Stimulated activated CD4-positive, alpha-beta T cell treated with anti-CD3 and anti-CD28 coated beads, Interleukin-12 subunit alpha, Interleukin-12 subunit beta, amount 100 ng/mL, for 4 hours (primary cell): ENCODE measurements at places on chromosomes 11 and 22.

DNA sequence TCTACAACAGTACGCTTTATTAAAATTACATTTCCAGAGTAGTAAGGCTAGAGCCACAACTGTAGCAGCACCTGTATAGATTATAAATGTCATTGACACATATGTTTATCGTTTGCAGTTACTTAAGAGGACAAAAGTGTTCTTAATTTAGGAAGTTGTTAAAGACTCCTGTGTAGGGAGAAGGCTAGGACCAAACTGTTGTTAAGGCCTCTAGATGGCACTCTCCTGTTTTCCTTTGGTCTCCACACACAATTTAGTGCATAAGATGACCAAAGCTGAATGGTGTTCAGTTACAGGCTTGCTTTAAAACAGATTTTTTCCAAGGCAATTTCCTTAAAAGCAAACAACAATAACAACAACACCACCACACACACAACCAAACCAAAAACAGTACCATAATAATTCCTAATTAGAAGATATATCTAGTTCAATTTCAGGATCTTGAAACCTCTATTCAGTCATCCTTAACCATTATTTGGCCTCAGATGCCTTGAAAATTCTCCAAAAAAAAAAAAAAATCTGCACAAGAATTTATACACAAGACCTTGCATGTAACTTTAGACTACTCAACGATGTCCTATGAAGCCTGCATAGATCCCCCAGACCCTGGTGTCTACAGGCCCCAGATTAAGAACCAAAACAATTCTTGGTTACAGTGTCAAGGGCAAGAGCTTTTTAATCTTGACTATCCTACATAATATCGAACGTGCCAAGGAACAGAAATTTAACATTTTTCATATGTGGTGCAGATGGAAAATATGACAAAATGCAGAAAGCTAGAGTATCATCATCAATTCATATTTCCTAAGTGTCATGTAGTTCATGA is 42.6 kb upstream of the APOA1 start:
- no peak for DNase-seq

DNA sequence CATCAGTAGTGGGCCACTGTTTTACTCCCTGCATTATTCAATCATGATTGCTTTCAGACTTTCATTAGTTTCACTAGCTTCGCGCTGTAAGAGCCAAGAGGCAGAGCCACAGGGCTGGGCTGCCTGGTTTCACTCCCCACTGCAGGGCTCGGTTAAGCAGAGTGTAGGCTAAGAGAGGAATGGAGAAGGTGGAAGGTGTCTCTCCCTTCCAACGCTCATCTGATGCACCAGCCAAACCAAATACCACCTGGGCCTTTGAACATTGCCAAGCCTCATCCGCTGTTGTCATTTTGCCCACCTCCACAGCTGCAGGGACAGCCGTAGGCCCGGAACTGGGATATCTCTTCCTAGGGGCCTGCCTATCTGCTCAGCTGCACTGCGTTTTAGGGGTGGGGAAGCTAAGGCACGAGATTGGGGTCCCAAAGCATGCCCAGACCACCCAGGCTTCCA is 480 bp upstream of the SMARCB1 start:
- no peak for DNase-seq

GRCh38 chr11:80610516-80610915 is 1169.7 kb upstream of the TENM4 start:
- DNase-seq: no peak

DNA sequence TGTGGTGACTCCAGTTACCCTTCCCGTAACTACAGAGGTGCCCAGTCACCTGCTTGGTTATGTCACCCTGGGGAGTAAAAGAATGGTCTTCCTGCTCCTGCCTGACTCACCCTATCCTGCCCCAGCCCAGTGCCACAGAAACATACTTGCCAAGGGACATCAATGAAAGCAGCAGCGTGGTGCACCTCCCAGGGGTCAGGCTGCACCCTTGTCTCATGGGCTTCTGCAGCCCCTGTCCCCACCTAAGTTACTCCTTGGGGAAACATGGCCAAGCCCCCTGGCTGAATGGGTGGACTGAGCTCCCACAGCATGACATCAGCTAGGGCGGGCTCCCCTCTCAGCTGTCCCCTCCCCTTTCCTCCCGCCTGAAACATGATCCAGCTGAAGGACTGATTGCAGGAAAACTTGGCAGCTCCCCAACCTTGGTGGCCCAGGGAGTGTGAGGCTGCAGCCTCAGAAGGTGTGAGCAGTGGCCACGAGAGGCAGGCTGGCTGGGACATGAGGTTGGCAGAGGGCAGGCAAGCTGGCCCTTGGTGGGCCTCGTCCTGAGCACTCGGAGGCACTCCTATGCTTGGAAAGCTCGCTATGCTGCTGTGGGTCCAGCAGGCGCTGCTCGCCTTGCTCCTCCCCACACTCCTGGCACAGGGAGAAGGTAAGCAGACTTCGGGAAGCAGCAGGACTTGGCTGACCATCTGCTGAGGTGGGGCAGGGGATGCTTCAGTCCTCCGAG is at the start of gene HTR3A:
Gene HTR3A, plus strand, starts transcription at position 368 of the 730 bp plus-strand sequence. Its CDS starts 218 bp downstream, at position 586.
- DNase-seq: no peak

GRCh38 chr11:118988280-118988679 is 9.7 kb upstream of the CENATAC start:
- DNase-seq: no peak

DNA sequence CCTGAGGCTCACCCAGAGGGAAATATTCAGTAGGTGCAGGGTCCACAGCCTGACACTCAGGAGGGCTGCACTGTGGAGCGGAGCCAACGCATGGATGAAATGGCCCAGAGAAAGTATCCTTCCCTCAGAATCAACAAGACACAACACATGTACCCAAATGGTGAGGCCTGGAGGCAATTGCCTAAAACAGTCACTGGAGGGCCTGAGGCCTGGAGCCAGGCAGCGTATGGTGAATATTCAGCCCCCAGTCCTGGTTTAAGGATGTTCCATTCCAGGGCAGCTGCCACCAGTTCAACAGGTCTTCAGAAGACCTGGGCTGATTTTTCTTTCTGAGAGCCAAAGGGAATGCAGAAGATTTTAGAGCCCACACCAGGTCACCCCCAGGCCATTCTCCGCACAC is 264.8 kb downstream of the INSC start:
- no peak for DNase-seq

DNA sequence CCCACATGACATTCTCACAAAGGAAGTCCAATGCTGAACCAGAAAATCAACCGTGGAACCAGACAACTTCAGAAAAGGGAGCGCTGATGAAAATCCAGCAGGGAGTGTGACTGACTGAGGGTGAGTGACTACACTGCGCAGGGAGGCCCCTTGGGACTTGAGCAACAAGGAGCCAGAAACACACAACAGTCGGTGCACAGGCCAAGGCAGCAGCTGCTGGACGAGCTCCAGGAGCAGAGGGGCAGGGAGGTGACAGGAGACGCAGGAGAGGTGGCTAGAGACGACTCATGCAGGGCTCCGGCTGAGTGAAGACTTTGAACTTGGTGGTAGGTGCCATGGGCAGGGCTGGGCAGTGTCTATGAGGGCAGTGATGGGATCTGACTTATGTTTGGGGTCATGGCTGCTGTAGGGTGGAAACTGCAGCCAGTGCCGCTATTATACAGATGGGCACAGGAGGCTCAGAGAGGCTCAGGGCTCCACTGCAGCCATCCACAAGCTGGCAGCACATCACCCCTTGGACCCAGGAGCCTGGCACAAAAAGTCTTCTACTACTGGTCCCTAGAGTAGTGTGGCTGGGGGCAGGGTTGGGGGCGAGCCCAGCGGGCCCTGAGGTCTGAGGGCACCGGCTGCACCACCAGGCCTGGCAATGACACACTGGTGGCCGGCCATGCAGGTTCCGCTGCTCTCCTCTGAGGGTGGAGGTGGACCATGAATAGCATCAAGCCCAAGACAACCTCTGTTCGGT is 10.3 kb upstream of the FADD start:
- DNase-seq: no peak

DNA sequence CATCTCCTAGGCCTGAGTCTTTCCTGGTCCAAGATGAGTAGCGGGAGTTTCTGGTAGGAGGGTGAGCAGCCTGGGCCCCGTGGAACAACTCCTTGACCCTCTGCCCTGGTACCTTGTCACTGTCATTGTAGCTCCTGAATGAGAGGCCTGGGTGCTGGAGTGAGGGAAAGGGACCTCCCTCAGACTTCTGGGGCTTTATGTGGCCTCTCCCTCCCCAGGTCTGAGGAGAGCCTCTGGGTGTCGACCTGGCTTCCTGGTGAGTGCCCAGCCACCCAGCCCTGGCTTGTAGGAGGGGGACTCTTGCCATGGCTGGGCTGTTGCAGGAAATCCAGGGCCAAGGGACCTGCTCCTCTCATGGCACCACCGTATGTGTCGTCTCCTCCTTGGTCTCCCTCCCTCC is 3.9 kb downstream of the P2RY2 start:
- no peak for DNase-seq

DNA sequence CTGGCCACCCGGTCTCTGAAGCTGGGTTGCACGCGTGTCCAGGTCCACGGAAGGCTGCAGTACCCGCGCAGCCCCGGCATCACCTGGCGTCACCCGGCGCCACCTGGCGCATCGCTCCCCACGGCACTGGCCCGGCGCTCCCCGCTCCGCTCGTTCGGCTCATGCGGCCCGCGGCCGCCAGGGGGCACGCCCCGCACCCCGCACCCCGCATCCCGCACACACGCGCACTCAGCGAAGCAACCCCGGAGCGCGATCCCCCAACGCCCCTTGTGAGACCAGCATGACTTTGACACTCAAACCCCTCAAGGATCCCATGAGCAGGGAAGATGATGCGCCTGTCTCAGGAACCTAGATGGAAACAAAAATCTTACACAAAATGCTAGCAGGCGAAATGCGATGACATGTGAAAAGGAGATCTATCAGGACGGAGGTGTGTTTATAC is 11.9 kb downstream of the B3GNT6 start:
- peak; percentile 54 for DNase-seq
